ENCODE measurements at places on chromosomes 13 and 19.

- no peak for DNase-seq
These were observed 37.7 kb downstream of the USP12 start for GRCh38 chr13:27133889-27134288.

DNA sequence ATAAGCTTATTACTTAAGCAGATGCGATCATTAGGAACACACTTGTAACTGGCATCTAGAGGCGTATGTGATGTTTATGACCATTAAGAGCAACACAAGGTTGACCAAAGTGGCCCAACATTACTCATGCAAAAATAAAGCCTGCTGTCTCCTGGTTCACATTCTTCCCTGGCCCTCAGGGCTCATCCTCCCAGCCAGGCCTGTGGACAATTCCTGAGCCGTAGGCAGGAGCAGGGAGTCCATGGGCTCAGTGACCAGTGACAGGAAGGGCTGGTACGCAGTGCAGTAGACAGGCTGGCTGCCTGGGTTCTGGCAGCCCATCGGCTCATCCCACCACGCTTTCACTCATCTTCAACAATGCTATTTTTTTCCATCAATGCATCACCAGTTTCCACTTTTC, 106.0 kb downstream of the STK24 start:
- no peak for DNase-seq

DNA sequence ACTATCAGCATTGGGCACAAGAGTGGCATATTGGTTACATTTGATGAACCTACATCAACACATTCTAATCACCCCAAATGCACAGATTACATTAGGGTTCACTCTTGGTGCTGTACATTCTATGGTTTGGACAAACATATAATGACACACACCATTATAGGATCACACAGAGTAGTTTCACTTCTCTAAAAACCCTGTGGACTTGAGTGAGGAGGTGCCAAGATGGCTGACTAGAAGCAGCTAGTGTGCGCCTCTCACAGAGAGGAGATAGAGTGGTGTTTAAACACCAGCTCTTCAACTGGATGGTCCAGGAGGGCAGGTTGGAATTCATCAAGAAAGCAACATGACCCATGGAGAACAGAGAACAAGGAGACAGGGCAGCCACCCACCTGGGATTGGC, 265.6 kb downstream of the TDRD3 start:
- DNase-seq, result no peak

DNA sequence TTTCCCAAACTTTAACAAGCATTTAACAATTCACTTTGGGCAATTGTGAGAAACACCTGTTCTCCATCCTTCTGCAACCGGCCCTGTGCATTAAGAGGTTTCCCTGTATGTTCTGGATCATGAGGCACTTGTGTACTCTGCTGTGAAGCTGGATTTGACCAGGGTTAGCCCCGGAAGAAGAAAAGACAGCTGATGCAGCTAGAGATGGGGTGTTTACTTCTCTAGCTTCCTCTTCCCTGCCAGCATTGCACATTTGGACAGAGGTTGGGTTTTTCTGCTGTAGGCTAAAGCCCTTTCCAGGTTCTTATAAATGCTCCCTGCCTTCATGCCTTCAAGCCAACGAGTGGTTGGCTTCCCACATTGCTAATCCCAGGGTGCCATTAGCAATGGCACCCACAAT, 20.9 kb downstream of the MBD3L2B start:
- DNase-seq, result no peak

- DNase-seq, result no peak
These were observed at the start of gene ZNF677 for GRCh38 chr19:53254411-53255341. ZNF677 (minus strand) TSS chr19:53254873; CDS start chr19:53251550, 3,323 bp downstream.

DNA sequence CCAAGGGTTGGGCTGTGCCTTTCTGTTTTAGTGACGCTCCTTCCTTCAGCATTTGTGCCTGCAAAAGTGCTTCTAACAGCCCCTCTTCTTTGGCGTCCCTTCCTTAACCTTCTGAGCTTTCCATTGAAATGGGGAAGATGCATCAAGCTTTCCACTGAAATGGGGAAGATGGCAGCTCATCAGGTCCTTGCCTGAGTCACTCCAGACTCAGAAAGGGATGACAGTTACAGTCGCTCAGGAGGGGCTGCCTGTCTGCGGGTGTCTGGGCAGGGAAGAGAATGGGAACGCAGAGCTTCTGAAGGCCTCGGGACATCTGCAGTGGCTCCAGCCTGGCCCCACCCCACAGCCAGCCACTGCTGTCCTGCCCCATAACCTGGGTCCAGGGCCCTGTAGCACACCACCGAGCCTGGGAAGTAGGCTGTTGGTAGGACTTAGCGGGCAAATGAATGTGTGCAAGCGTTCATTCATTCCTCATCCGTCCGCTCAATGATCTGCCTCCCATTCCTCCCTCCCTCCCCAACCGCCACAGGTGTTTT, 9.8 kb downstream of the AP1M1 start:
- no peak for DNase-seq

DNA sequence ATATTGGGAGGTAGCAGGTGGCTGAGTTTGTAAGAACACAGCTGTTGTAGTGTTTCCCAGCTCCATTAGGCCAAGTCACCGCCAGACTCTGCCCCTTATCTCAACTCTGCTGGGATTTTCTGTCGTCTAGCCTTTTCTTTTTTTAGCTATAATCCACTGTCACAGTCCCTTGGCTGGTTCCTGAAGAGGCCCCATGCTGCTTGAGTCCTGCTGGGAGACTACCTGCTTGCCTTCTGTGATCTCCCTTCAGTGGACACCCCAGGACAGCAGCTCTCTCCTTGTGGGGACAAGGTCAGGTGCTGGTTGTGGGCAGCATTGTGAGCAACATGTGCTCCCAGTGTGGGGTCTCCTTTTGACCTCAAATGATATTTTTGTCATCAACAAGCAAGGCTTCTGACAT, 195.0 kb upstream of the ATXN8OS start:
- peak; percentile 3 for DNase-seq

GRCh38 chr13:79772811-79773210, 291.9 kb downstream of the NDFIP2 start:
- DNase-seq, result no peak

- no peak for DNase-seq
These were observed 63.5 kb upstream of the GPR183 start for GRCh38 chr13:99370481-99371275.

GRCh38 chr13:30851697-30852096, 54.4 kb upstream of the MEDAG start:
- DNase-seq, result no peak

DNA sequence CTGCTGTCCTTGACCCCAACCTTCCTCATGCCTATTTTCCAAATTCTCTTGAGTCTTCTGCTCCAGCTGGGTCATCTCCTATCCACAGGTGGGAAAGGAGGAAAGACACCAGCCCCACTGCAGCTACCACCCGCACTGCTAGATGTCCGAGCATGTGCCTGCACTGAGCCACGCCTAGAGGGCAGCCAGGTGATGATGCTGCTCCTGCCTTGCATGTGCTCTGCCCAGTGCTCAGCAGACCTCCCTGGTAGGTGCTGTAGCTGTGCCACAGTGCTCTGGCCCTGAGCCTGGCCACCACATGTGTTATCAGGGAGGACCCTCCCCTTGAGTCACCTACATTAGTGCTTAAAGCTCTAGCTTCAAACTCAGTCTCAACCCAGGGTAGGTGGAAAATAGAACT, 6.9 kb upstream of the CYSLTR2 start:
- DNase-seq, result no peak

DNA sequence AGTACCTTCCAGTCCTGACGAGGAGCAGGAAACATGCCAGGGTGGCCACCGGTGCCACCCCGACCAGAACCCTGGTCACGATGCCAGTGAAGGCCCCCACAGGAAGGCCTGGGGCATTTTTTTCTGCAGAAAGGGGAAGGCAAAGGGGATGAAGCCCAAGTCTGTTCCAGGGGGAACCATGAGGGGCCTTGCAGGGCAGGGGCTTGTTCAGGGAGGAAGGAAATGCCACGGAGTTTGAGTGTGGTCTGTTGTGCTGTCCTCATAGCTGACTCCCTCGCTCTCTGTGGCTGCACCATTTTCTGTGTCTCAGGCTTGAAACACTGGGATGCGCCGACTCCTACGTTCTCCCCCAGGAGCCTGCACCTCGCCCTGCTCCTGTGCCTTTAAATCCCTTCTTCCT, 27.5 kb upstream of the CEACAM1 start:
- DNase-seq, result no peak

DNA sequence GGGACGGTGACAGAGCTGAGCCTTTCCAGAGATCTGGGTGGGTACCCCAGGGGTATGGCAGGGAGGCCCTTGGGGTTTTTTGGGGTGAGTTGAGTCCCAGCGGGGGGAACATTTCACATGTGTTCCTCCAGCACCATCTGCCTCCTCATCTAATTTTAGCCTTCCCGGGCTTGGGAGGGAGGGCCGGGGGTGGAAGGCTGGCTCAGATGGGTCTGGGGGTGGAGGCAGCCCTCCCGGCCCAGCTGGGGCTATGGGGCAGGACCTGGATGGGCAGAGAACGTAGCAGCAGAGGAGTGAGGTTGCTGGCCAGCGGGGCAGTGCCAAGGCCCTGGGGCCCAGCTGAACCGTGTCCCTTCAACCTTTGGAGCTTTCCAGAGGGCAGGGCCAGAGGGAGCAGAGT, 23.5 kb downstream of the ADGRL1 start:
- DNase-seq, result no peak

DNA sequence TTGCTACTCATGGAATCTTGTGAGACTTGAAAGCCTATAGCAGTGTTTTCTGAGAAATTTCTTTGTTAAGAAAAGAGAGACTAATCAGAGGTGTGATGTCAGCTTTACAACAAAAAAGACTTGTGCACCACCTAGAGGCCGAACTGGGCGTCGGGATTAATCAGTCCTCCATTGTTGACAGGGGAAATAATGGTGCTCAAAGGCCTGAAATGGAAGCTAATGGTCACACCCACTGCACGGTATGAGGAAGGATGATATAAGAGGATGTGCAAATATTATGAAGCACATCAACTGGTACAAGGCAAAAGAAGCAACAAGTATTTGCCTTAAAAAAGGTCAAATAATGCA, 480.2 kb upstream of the MIR17HG start:
- DNase-seq, result no peak

GRCh38 chr13:48532256-48532505, 699 bp downstream of the RCBTB2 start:
- DNase-seq, result peak; percentile 30

- no peak for DNase-seq
These were observed 15.2 kb upstream of the ELAVL1 start for GRCh38 chr19:8020681-8021080.

GRCh38 chr19:43667126-43667875, 2.7 kb downstream of the PLAUR start:
- no peak for DNase-seq

DNA sequence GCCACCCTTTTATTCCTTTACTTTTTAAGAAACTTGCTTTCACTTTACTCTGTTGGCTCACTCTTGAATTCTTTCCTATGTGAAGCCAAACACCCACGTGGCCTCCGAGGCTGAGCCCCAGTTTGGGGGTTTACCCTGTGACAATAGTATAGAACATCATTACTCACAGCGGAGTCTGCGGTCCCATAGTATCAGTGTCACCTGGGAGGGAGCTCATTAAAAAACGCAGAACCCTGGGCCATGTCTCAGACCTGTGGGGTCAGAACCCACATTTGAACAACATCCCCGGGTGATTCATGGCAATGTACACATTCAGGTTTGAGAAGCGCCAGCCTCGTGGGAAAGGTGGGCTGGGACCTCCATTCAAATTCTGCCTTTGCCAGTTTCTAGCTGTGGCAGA, 36.0 kb upstream of the UBL3 start:
- no peak for DNase-seq

- DNase-seq, result no peak
These were observed 3.5 kb downstream of the COPE start for GRCh38 chr19:18915639-18916038.

DNA sequence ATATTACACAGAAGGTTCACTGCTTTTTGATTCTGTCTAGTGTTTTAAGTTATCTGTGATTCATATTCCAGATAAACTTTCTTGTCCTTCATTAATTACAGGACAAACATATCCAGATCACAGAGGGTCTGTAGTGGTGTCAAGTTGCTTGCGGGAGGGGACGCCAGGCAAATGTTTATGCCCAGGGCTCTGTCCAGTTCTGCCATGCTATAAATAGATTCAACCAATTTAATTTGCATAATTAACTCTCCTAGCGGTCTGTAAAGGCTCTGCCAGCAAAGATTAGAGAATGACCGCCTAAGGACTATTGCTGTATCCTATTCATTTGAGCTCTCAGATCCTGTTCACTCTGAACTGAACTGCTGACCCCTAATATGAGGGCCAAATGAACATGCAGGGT, 59.7 kb upstream of the TRPC4 start:
- DNase-seq, result no peak

DNA sequence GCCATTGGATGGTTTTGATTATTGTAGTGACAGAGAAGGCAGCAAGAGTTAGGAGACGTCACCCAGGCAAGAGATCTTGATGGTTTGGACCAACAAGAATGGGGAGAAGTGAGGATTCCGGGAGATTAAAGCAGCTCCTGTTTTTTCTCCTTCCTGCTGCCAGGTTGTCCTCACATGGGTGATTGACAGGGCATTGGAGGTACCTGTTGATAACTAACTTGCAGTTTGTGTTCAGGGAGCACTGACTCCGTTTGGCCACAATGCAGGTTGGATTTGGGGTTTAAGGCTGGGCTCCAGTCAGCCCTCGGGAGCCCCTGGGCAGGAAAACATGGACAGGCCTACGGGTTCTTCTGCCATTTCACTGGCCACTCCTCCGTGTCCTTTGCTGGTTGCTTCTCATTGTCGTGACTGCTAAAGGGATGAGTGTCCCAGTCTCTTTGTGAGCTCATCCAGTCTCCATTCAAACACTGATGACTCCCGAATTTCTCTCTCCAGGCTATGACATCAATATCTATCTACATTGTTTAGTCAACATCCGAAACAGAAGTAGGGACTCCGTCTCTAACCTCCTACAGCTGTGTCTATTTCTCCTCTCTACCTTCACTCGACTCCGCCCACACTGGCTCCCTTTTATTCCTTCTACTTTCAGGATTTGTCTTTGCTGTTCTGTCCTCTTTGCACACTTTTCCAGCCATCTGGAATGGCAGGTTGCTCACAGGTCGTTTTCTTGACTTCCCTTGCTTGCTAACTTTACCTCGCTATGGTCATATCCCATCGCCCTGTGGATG, 1.3 kb upstream of the PTOV1 start:
- no peak for DNase-seq

DNA sequence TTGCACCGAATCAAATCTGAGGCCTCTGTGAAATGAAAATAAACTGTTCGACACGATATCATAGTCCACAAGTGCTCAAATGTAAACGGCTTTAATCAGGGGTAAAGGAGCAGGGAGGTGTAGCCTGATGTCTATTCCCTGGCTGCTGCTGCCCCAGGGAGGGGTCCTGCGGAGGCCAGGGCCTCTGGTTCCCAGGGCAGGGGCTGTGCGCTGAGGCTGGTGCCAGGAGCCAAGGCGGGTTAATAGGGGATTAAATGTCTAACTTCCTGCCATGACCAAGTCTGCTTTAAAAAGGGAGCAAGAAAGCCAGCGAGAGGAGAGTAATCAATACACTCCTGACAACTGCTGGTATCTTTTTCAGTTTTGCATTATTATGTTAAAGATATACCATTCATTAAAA, 59.4 kb downstream of the ZNF536 start:
- DNase-seq, result no peak

All from NCI-H2107 (cell line).